ENCODE measurements at places on chromosomes 3 and 15.

GRCh38 chr3:132787616-132788300 lies 65.5 kb upstream of the NPHP3 start:
- no peak for DNase-seq

GRCh38 chr15:96494505-96494904 lies 164.0 kb downstream of the NR2F2 start:
- no peak for DNase-seq

- DNase-seq, result no peak
Observed at GRCh38 chr3:64625381-64625780, 62.4 kb downstream of the ADAMTS9 start.

- DNase-seq, result no peak
Observed at GRCh38 chr15:100285641-100286295, 56.0 kb downstream of the ADAMTS17 start.

DNA sequence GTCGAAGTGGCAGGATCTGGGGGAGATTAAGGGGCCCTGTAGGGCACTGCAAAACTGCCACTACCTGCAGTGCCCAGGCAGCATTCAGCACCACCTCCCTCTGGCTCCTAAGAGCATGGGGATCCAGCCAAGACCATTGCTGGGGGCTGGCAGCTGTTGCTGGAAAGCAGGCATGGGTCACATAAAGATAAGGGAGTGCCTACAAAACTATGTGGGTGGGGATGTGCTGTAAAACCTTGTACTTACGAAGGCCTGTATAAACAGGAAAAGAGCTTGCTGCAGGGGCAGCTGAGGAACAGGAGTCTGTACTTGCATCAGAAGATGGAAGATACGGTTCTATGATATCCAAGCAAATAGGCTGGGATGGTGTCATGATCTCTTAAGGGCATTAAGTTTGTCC lies 27.1 kb downstream of the IL20RB start:
- no peak for DNase-seq

GRCh38 chr15:46576646-46577395 lies 942.0 kb downstream of the SQOR start:
- DNase-seq, result peak; percentile 11

- DNase-seq, result no peak
Observed at GRCh38 chr3:89358281-89358680, 250.9 kb downstream of the EPHA3 start.

DNA sequence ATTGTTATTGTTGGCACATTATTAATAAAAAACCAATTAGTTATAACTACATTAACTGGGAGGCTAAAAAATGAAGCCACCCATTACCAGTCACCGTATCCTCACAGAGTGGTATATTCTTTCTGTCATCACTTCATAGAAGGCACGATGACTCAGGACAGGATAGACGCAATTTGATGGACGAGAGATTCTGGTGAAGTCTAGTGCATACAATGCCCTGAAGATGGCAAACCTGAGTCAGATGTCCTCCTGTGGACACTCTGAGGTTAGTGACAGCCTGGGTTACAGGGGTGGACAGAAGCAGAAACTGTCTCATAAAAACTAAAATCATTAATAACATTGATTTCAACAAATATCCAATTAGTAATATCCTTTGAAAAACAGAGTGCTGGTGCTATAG lies 150.3 kb downstream of the SLC9A9 start:
- no peak for DNase-seq

- no peak for DNase-seq
Observed at GRCh38 chr15:78976691-78977090, 31.8 kb upstream of the CTSH start.

DNA sequence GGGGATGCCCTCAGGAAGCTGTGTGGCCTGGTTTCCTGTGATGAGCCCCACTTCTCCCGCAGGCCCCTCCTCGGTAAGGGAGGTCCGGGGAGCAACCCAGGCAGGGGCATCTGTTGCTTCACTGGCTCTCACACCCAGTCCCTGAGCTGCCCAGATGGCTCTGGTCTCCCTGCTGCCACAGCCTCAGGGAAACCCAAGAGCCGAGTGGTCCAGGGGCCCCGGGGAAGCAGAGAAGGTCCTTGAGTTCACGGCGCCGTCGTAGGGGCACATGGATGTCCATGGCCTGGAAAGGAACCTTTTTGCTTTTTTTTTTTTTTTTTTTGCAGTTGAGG lies 13.3 kb upstream of the LRRC15 start:
- DNase-seq, result no peak

DNA sequence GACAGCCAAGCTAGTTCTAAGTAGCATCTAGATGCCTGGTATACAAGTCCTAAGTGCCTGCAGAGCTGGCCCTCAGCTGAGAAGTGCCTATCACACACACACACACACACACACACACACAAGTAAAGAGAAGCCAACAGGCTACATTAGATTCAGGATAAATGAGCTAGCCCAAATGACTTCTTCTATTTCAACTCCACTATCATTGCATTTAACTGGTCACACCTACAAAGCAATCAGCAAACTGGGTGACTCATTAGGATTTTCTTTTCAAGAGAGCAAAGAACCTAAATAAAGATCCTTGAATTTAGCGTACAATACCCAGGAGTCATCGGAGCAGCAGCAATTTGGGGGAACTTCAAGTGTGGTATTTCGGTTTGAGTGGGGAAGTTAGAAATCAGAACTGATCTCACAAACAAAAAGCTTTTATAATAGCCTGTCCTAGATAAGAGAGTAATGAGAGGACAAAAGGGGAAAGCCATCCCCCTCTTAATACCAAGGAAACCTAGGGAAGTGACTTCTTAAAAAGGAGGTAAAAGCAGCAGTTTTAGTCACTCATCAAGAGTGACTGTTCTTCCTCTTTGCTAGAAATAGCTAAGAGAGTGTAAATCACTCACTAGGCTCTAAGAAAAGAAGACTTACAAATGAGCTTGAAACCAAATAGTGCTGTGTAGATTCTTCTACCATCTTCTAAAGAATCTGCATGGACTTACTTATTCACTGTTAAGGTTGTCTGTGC lies 112.7 kb downstream of the TNIK start:
- no peak for DNase-seq

DNA sequence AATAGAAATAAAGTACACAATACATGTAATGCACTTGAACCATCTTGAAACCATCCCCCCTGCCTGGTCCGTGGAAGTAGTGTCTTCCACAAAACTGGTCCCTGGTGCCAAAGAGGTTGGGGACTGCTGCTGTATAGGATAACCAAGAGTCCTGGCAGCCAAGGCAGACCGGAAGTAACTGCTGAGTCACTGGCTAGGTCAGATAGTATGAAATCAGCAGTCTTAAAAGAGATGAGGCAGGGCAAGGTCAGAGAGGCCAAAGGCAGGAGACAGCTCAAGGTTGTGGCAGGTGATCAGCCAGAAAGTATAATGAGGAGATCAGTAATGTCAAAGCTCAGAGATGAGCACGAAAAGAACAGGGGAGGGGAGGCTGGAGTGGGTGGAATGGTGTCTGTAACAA lies 60.2 kb downstream of the MAP3K13 start:
- DNase-seq, result peak; percentile 11

- DNase-seq, result no peak
Observed at GRCh38 chr15:63240109-63240508, 37.3 kb upstream of the APH1B start.

- DNase-seq, result no peak
Observed at GRCh38 chr3:187662848-187663409, 7.3 kb downstream of the SST start.

GRCh38 chr3:86481031-86481430 lies 509.9 kb downstream of the VGLL3 start:
- no peak for DNase-seq

- DNase-seq, result no peak
Observed at GRCh38 chr3:13654330-13655060, 105.6 kb downstream of the FBLN2 start.

- no peak for DNase-seq
Observed at GRCh38 chr15:75193976-75194375, 7.7 kb upstream of the C15orf39 start.

- no peak for DNase-seq
Observed at GRCh38 chr3:184077881-184078280, 19.0 kb upstream of the HTR3E start.

DNA sequence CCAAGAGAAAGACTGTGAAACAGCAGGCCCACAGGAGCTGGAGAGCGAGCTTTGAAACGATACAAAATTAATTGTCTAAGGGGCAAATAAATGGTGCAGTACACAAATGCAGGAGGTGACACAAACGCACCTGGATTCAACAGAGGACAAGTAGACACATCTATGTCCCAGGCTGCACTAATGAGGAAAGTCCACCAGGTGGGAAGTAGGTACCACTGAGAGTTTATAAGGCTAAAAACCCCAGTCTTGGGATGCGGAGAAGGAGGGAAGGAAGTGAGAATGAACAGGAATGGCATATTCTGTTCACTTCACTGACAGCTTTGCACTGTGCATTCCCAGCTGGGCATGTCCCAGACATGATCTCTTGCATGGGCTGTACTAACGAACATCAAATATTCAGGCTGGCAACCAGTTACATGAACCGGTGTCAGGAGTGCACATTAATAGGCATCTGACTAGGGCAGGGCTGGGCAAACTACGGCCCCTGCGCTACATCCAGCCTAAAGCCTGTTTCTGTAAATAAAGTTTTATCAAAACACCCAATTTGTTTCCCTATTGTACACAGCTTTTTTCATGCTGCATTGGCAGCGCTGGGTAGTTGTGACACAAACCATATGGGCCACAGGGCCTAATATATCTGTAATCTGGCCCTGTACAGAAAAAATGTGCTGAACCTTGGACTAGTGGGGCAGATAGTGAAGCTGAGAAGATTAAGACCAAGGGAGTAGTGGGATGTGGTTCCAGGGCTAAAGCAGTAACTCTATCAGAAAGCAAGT lies 107.0 kb downstream of the IGF2BP2 start:
- no peak for DNase-seq

GRCh38 chr3:159765030-159765859 lies 223.4 kb upstream of the IL12A start:
- DNase-seq, result peak; percentile 95

DNA sequence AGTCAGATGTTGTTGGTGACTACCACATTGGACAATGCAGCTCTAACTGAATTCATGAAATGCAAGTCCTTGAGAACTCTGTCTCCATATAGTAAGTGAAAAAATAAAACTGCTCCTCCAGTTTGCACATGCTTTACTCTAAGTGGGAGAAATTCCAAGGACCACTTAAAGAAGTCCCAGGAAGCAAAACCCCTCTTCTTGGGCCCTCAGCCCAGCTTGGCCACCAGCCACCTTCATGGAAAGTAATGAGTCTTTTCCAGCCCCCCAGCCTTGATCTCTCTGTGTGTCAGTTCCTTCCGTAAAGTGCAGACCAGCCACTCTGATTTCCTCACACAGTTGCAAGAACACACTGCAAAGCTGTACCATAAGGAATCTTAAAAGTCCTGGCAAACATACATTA lies 34.5 kb downstream of the DAPK2 start:
- no peak for DNase-seq

- DNase-seq, result no peak
Observed at GRCh38 chr15:68274201-68274848, 3.2 kb upstream of the FEM1B start.
